ENCODE measurements at places on chromosomes 2 and 18. TPM values are rescaled to one million over a fixed set of nuclear protein-coding genes. Genes with fewer than 3 reads are reported as not detected.

DNA sequence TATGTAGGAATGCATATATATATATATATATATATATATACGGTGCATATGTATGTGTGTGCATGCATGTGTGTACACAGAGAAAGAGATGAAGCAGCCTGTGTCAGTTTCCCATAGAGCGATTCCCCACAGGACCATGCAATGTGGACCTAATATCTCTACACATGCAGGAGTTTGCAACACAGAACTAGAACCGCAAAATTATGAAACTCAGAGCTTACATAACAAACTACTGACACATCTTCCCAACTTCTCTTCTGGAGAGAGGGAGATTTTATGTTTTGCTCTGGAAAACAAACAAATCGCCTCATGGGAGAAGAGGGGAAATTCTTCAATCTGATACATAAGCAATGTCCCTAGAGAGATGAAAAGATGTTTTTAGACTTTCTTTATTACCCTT lies 377.2 kb downstream of the LRATD1 start:
- no peak for DNase-seq

DNA sequence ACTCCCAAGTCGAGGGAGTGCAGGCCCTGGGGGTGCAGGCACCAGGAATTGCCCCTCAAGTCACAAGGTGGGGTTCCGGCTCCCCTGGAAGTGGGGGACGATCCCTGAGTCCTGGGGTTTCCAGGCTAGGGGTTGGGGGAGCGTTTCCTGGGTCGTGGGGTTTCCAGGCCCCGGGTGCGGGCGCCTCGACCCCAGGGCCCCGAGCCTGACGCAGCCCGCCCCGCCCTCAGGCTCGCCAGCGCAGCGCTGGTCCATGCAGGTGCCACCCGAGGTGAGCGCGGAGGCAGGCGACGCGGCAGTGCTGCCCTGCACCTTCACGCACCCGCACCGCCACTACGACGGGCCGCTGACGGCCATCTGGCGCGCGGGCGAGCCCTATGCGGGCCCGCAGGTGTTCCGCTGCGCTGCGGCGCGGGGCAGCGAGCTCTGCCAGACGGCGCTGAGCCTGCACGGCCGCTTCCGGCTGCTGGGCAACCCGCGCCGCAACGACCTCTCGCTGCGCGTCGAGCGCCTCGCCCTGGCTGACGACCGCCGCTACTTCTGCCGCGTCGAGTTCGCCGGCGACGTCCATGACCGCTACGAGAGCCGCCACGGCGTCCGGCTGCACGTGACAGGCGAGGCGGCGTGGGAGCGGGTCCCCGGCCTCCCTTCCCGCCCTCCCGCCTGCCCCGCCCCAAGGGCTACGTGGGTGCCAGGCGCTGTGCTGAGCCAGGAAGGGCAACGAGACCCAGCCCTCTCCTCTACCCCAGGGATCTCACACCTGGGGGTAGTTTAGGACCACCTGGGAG lies 12.0 kb downstream of the SIGLEC15 start:
- no peak for DNase-seq

DNA sequence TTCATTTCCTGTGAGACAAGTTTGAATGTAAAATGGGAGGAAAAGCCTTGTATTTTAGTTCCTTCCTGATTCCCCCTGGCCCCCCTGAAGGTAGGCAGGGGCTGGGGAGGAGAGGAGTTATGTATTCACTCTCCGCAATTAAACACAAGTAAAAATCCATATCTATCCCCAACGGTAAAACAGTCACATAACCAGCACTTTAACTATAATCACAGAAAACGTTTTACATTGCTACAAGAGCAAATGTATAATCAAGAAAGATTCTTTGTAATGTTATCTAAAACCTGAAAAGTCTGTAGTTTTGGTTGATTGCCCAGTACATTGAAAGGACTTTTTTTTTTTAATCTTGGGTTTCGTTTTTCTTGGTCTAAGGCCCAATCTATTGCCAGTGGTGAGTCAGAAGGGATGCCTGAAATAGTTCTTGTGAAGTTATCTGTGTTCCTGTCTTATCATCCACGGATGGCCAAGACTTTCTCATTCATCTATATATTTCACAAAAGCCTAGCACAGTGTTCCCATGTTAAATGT lies 34.5 kb upstream of the CCNYL1 start:
- DNase-seq: peak; percentile 82

DNA sequence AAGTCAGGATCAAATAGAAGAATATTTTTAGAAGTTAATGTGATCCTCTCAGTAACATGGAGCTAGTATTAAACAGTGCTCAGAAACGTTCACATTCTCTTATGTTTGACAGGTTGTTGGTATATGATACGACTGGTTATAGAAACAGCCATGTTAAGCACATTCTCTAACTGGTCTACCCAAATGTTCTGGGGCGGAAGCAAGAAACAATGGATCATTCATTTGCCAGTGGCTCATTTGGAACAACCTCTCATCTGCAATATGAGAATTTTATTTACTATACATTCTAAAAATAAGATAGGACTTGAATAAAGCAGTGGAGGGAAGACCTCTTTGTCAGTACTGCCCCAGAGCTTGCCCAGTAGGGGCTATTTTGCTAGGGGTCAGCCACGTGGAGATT lies 167.1 kb upstream of the FAM98A start:
- DNase-seq: no peak

DNA sequence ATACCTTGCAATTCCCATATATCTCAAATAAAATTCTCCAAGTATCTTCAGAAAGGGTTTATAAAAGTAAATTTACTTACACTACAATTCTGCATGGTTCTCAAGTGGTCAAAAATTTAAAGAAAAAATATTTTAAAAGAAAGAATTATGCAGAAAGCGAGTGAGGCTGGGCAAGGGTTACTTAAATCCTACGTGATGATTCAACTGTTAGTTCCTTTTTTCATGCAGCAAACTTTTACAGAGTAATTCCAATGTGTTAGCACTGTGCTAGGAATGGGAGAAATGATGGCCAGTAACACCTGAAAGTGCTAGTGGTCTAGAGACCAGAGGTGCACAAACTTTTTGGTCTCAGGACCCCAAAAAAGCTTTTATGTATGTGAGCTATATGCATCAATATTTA lies 133.4 kb downstream of the ATAD2B start:
- DNase-seq: no peak

DNA sequence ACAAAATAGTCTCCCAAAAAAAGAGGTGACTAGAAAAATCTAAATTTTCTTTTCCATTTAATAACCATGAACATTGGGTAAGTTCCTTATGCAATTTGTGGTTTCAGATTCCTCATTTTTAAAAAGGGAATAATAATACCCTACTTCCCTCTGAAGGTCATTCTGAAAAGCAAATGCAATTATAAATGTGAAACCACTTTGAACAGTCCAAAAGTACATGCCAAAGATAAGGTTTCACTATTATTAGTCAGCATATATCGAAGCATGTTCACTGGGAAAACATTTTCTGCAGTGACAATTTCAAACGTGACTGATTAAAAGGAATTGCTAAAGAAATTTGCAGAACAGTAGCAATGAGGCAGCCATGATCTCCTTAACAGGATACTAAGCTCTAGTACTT lies 100.1 kb upstream of the RNF152 start:
- peak; percentile 80 for DNase-seq

GRCh38 chr18:6950641-6951040 lies 167.0 kb downstream of the LAMA1 start:
- no peak for DNase-seq

The SAG gene
- total RNA-seq: not detected

The RTP5 gene
- not detected for total RNA-seq

The RND3 gene
- 187 TPM for total RNA-seq

DNA sequence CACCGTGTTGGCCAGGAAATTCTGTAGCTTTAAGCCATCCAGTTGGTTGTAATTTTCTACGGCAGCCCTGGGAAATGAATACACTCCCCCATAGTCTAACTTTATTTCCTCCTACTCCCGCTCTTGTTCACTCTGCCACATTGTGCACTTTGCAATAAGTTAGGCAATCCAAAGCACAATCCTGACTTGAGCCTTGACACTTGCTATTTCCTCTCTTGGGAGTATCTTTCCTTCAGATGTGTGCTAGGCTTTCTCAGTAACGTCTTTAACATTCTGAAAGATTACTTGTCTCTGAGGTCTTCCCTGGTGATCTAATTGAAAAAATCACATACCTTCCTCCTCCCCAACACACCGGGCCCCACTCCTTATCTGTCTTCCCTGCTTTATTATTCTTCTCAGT lies 65.9 kb upstream of the RAB27B start:
- DNase-seq: no peak

The LRRTM1 gene
- total RNA-seq: not detected

- peak; percentile 31 for DNase-seq
Observed at GRCh38 chr18:10590412-10590811, 64.6 kb downstream of the NAPG start.

DNA sequence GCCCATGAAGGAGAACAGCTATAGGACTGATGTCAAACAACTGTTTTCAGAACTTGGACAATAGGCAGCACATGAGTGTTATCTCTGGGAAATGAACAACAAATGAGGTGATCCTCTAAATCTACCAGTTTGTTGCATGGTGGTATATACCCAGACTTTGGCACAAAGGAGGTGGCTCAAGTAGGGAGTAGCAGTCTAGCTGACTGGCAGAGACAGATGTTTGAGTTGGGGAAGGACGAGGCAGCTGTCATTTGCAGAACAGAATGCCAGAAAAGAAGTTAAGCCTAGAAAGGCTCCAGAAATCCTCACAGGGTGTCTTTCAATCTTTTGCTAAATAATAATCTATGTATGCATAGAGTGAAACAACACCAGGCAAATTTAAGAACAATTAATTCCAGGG lies 47.4 kb downstream of the RPE start:
- no peak for DNase-seq

GRCh38 chr2:204898928-204899640 lies 353.8 kb downstream of the PARD3B start:
- no peak for DNase-seq

- DNase-seq: peak; percentile 21
Observed at GRCh38 chr2:72026819-72027425, 120.7 kb downstream of the CYP26B1 start.

The GCG gene
- total RNA-seq: not detected

The SCYGR4 gene
- total RNA-seq: not detected

GRCh38 chr18:37577051-37577611 lies 11.5 kb upstream of the CELF4 start:
- no peak for DNase-seq

DNA sequence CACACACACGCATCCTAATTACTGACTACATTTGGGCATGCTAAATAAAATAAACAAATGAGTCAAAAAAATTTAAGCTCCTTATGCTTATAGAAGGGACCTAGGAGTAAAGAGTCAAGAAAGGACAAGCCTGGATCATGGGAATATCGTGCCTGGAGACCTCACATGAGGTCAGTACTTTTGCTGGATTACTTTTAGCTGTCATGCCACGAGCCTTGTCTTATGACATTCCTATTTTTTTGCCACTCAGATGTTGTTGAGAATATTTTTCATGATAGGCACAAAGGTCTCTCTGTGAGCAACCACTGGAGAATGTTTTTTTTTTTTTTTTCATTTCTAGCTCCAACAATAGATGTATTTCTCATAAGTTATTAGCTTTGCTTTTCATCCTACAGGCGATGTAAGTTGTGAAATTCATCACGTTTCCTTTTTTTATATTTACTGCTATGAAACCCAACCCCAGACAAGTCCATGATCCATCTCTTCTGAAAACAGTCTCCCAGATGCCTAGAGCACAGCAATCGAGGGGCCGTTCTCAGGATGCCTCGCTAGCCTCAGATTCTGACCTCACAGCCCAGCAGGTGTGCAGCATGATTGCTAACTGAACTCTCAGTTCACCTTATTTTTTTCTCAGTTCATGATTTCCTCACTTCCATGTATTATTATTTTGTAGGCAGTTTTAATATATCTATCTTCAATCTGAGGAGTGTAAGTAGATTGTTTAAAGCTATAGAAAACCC lies 464.5 kb downstream of the IRS1 start:
- peak; percentile 5 for DNase-seq

The TEX44 gene
- total RNA-seq: not detected

The POTEC gene
- not detected for total RNA-seq

- peak; percentile 73 for DNase-seq
Observed at GRCh38 chr2:85420536-85421259, 2.2 kb downstream of the SH2D6 start.

DNA sequence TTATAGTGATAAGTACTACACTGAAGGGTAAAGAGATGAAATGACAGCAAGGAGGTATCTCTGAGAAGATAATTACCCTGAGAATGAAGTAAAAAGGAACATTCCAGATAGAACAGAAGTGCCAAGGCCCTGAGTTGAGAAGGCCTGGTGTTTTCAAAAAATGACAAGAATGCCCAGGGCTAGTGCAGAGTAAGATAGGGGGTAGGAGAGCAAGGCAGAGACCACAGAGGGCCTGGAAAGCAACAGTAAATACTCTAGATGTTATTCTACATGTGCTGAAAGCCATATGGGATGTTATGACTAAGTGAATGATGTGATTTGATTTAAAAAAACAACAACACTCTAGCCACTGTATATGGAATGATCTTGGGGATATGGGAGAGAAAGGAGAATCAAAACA lies 52.3 kb downstream of the BAZ2B start:
- DNase-seq: no peak

GRCh38 chr2:236402033-236402790 lies 138.0 kb upstream of the ASB18 start:
- DNase-seq: no peak

DNA sequence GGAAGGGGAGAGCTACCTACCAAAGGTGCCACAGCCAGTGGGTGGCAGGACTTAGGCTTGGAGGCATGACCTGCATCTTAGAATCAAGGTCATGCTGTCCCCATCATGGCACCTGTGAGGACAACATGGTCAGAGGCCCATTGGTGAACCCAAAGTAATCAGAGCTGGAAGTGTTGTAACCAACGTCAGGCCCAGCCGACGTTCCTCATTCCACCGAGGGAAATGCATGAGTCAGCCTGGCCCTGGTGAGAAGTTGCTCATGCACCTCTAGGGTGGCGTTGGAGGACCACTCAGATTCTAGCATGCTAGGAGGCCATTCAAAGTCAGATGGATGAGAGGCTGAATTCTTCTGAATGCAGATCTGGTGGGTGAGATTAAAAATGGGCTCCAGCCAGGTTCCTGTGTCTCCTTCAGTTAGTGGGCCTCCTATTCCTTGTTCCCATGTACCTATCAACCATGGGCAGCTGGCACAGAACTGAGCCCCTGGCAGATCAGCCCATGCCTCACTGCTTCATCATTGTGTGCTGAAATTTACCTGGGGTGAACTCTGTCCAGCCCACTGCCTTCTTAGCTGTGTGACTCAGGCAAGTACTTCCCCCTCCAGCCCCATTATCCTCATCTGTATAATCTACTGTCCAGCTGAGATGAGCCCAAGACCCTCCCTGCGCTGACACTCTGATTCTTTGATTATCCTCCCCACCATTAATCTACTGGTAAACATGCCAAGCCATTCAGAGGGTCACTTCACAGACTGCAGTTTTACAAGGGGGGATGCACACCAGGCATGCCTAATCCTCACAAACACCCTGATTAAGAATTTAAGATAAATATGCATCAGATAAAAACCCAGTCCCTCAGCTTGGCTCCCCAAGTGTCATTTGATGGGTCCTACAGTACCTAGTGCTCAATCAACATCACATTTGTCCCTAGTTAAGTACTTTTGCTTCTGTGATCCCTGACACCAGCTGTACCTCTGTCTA lies 14.0 kb downstream of the SLC14A2 start:
- DNase-seq: peak; percentile 40

The CAPN14 gene
- 1.0 TPM for total RNA-seq

The ELMOD3 gene
- total RNA-seq: 13.1 TPM

Data from M059J (cell line).